ENCODE measurements at places on chromosomes 3 and 15. TPM values are rescaled to one million over a fixed set of nuclear protein-coding genes. Genes with fewer than 3 reads are reported as not detected.

ACTC1 gene
- total RNA-seq: not detected

CPNE4 gene
- not detected for total RNA-seq

ATP13A5 gene
- not detected for total RNA-seq

MUSTN1 gene
- 2.2 TPM for total RNA-seq

MESP2 gene
- total RNA-seq: not detected

EOMES gene
- not detected for total RNA-seq

COL6A5 gene
- total RNA-seq: not detected

DNA sequence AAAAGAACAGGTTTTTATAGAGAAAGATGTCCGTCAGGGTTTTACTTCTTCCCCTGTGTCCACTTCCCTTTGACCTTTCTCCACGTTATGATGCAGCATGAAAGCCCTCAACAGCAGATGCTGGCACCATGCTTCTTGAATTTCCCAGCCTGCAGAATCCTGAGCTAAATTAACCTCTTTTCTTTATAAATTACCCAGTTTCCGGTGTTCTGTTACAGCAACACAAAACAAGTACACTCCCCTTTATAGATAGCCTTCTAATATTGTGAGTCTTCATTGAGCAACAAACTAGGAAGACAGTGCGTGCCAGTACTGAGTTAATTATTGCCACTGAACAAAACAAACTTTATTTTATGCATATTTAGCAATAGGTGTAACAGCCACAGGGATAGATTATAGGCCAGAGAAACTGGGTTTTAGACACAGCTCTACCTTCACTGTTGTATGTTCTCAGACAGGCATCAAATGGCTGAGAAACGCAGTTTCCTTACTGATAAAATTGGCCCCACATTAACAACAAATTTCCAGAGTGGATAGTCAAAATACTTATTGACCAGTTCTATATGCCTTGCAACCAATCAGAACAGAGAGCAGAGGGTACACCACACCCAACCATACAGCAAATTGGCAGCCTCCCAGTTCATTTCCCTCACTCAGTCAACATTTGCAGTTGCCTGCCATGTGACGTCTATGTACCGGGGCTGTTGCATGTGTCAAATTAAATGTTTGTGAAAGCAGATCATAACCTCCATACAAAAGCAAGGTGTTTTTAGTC lies 14.4 kb upstream of the TBL1XR1 start:
- no peaks in the 10 kb centered on the region for H3K27me3 ChIP-seq
- no peak overlapping the region for H3K27ac ChIP-seq
- no peak overlapping the region for H3K4me3 ChIP-seq
- H3K4me1 ChIP-seq: no peaks in the 10 kb centered on the region
- H3K36me3 ChIP-seq: no peaks in the 10 kb centered on the region

DNA sequence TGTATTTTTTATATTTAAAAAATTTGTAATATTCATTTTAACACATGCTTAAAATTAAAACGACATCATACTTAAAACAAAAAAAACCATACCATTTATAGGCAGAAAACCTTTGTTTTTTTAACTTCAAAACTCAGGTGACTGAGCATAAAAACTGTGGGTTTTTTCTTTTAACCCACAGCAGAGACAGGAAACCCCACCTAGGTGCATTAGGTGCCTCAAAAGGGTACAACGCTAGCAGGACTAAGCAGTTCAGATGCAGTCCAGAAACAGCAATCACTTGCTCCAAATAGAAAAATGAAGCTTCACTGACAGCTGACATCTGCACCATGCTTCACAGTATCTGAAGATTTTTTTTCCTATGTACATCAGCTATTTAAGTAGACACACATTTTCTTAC lies 52.3 kb downstream of the GLB1 start:
- H3K36me3 ChIP-seq: no peaks in the 10 kb centered on the region
- no peak overlapping the region for H3K4me3 ChIP-seq
- DNase-seq: no peak
- H3K27me3 ChIP-seq: no peaks in the 10 kb centered on the region
- no peaks in the 10 kb centered on the region for H3K4me1 ChIP-seq
- no peak overlapping the region for H3K27ac ChIP-seq

DNA sequence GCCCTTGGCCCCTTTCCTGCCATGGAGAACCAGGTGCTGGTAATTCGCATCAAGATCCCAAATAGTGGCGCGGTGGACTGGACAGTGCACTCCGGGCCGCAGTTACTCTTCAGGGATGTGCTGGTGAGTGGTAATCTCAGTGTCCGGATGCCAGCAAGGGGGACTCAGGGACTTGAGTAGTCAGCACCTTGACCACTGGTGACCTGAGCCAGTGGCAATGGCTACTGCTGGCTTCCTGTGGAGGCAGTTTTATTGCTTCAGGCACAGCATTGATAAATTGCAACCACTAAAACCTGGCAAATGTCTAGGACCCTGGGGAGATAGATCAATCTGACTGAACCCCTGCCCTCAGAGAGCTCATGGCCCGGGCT lies 830 bp downstream of the MAP2K5 start:
- no peaks in the 10 kb centered on the region for H3K27me3 ChIP-seq
- peaks cover 8% of the 10 kb centered on the region for H3K4me1 ChIP-seq
- peak overlapping the region; percentile 99 for H3K4me3 ChIP-seq
- H3K27ac ChIP-seq: no peak overlapping the region
- peak; percentile 25 for DNase-seq

- H3K4me1 ChIP-seq: no peaks in the 10 kb centered on the region
- no peak for DNase-seq
- no peaks in the 10 kb centered on the region for H3K27me3 ChIP-seq
- H3K27ac ChIP-seq: no peak overlapping the region
- H3K4me3 ChIP-seq: no peak overlapping the region
- H3K36me3 ChIP-seq: no peaks in the 10 kb centered on the region
Measured at GRCh38 chr3:79230266-79230665, 537.5 kb downstream of the ROBO1 start.

DNA sequence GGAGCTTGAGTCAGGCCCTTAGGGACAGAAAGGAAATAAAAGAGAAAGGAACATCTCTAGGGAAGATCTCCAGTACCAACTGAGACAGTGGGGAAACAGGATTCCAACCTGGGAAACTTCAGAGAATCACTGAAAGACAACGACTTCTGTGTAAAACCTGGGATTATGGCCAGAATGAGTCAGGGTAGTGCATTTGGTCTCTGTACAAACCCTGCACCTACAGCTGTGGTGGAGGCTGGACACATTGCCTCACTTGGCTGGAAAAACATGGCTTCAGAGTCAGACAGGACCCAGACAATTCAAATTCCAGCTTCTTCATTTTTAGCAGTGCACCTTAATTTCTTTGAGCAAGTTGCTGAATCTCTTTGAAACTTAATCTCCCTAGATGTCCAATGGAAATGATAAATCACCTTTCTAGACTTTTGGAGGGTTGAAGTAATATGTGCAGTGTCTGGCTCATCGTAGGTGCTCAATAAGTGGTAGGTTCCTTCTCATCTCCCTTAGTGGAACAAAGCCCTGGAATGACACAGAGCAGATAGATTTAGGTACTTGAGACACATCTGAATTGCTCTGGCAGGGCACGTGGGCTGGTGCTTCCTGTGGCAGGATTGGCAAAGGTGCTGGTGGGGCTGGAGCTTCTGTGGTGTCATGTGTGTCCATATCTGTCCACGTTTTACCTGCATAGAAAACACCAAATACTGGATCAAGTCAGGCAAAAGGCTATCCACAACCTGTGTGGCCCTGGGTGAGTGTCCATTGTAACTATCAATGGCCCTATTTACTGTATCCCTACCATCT lies 6.1 kb upstream of the CLSTN2 start:
- H3K4me3 ChIP-seq: no peak overlapping the region
- no peak for DNase-seq
- H3K27me3 ChIP-seq: no peaks in the 10 kb centered on the region
- H3K36me3 ChIP-seq: no peaks in the 10 kb centered on the region
- H3K27ac ChIP-seq: no peak overlapping the region

- H3K27me3 ChIP-seq: no peaks in the 10 kb centered on the region
- H3K36me3 ChIP-seq: no peaks in the 10 kb centered on the region
- no peaks in the 10 kb centered on the region for H3K4me1 ChIP-seq
- no peak overlapping the region for H3K27ac ChIP-seq
Measured at GRCh38 chr3:176934698-176935097, 262.6 kb downstream of the TBL1XR1 start.

DNA sequence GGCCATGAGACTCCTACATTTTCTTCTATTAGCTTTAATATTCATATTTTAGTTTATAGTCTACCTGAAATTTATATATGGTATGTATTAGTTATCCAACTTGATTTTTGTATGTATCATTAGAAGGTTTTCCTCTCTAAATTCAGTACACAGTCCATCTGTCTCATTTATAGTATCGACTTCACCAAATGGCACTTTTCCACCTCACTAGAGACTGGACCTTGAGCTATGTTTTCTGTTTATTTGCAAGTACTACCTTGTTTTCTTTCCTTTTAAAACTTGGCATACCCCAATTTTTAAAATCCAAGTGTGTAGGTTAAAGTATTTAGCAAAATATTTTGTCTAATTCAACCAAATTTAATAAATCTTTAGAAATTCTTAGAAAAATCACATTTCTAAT lies 1137.5 kb downstream of the NSUN3 start:
- H3K36me3 ChIP-seq: no peaks in the 10 kb centered on the region
- H3K27me3 ChIP-seq: no peaks in the 10 kb centered on the region
- H3K4me3 ChIP-seq: no peak overlapping the region
- H3K27ac ChIP-seq: no peak overlapping the region

GRCh38 chr3:55549177-55549576 lies 62.1 kb upstream of the WNT5A start:
- H3K36me3 ChIP-seq: no peaks in the 10 kb centered on the region
- H3K4me1 ChIP-seq: no peaks in the 10 kb centered on the region
- no peak overlapping the region for H3K4me3 ChIP-seq
- H3K27ac ChIP-seq: no peak overlapping the region

GRCh38 chr3:187989575-187990153 lies 164.3 kb upstream of the LPP start:
- H3K36me3 ChIP-seq: no peaks in the 10 kb centered on the region
- no peak overlapping the region for H3K27ac ChIP-seq
- DNase-seq: no peak
- no peak overlapping the region for H3K4me3 ChIP-seq

GRCh38 chr3:170726976-170727661 lies 141.2 kb upstream of the SLC7A14 start:
- H3K27me3 ChIP-seq: no peaks in the 10 kb centered on the region
- H3K36me3 ChIP-seq: no peaks in the 10 kb centered on the region
- H3K4me1 ChIP-seq: peaks cover 22% of the 10 kb centered on the region
- peak overlapping the region; percentile 89 for H3K27ac ChIP-seq
- DNase-seq: peak; percentile 85
- no peak overlapping the region for H3K4me3 ChIP-seq

DNA sequence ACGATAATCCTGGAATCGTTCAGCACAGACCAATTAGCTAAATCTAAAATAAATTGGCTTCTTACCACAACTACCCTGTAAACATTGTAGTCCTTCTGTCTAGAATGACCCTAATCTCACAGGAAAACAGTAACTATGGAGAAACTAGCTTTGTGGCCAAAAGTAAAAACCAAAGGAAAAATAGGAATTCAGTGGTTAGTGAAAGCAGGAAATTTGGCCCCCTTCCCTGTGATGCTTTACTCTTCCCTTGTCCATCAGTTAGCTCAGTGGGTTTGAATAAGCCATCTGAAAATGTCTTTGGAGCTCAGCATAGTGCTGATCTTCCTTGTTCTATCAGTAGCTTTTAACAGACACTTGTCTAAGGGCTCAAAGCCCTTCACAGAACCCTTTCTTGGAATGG lies 1.6 kb downstream of the NMD3 start:
- H3K4me3 ChIP-seq: peak overlapping the region; percentile 96
- peaks cover 9% of the 10 kb centered on the region for H3K36me3 ChIP-seq
- peak; percentile 33 for DNase-seq
- peak overlapping the region; percentile 30 for H3K27ac ChIP-seq

DNA sequence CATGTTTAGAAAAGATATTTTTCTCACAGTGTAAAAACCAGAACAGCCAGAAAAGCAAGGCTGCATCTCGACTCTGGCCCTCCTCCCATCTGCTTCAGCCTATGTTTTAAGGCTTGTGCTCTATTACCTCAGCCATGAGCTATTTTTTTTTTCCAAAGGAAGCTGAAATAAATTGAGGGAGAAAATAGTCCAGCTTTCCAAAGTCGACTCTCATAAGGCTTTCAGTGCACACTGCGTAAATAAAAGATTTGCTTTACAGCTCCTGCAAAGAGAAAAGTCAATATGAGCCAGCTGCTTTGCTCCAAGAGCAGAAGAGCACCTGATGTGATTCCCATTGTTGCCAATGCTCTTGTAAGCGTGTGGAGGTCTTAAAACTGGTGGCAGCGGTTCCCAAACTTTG lies 26.7 kb downstream of the SCG3 start:
- no peak overlapping the region for H3K27ac ChIP-seq
- H3K36me3 ChIP-seq: no peaks in the 10 kb centered on the region
- no peak overlapping the region for H3K4me3 ChIP-seq
- no peaks in the 10 kb centered on the region for H3K4me1 ChIP-seq
- DNase-seq: no peak

DNA sequence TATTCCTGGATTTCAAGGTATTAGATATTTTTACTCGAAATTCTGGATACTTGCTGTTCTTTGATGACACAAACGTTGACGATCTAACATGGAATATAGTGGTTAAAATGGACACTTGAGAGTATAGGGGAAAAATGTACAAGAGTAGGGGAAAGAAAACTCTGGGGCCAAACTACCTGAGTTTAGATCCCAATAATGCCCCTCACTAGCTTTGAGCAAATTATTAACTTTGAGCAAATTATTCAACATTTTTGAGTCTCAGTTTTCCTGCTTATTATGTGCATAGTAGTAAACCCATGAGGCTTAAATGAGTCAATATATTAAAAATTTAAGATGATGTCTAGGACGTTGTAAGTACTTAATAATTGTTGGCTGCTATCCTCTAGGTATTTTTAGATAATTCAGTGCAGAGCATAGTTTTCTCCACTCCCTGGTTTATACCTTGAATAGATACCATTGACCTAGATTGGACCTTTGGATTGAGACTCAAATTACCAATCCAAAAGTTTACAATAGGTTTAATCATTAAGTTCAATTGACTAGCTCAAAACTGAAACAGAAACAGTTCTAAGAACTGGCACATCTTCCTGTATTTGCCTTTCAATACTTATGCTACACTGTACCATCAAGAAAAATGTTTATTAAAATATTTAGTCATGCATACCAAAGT lies 4.5 kb downstream of the ADGRG7 start:
- H3K4me3 ChIP-seq: no peak overlapping the region
- no peak for DNase-seq
- H3K27me3 ChIP-seq: peaks cover 14% of the 10 kb centered on the region
- no peaks in the 10 kb centered on the region for H3K4me1 ChIP-seq

GRCh38 chr3:17810759-17811158 lies 68.3 kb upstream of the TBC1D5 start:
- H3K36me3 ChIP-seq: no peaks in the 10 kb centered on the region
- H3K27me3 ChIP-seq: no peaks in the 10 kb centered on the region
- DNase-seq: peak; percentile 15
- H3K4me3 ChIP-seq: no peak overlapping the region
- no peak overlapping the region for H3K27ac ChIP-seq

DNA sequence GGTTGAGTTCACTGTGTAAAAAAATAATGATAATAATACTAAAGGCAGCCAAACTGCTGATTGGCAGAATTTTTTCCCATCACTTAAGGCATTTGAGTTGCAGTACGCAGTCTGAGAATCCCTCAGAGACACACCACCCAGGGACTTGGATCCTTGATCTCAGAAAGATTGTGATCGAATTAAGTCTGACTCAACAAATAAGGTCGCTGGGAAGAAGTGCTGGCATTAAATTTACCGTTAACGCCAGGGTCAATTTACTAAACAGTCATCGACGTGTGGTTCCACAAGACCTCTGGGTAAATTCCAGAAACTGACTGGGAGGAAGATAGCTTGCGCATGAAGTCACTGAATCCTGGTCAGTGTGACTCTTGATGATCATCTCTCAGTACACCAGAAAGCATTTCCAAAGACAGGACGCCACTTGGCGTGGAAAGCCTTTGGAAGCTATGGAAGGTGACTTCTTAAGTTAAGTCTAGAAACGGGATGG lies 48.3 kb upstream of the CGNL1 start:
- no peaks in the 10 kb centered on the region for H3K36me3 ChIP-seq
- H3K4me3 ChIP-seq: no peak overlapping the region
- H3K4me1 ChIP-seq: peaks cover 9% of the 10 kb centered on the region
- DNase-seq: no peak
- H3K27ac ChIP-seq: no peak overlapping the region
- no peaks in the 10 kb centered on the region for H3K27me3 ChIP-seq

Measured in endothelial cell of umbilical vein (primary cell).